ENCODE measurements at places on chromosomes 6 and 20. TPM values are rescaled to one million over a fixed set of nuclear protein-coding genes. Genes with fewer than 3 reads are reported as not detected.

GRCh38 chr6:146292506-146292905, 251.1 kb upstream of the RAB32 start:
- no peak for DNase-seq

GRCh38 chr6:10736731-10737130, 10.9 kb upstream of the TMEM14B start:
- DNase-seq, result no peak

Gene CST7
- not detected for total RNA-seq

DNA sequence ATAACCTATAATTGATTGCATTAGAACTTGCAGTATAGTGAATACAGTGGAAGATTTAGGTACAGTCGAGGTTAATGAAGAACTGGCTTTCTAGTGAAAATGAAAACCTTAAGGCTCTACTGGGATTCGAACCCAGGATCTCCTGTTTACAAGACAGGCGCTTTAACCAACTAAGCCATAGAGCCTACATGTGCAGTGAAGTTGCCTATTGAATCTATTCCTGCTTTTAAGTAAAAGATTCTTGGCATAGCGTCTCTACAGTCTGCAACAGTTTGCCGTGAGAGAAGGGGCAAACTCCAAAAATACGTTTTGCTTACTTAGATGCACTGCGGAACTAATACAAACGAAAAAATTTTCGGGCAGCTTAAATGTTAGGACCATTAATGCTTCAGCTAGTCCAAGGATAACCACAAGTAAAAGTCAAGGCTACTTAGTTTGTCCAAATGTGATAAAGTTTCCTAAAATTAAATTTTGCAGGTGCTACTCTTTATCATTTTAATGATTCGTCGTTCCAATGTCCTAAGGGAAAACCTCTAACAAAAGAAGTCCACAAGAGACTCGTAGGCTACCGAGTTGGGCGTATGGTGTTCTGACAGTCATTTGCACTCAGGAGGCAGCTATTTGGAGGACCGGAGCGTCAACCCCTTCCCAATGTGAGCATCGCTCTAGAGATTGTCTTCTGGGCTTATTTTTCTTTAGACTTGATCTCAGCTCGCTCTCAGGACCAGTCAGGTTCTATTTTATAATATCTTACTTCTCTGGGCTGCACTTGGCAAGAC, 31.3 kb upstream of the ZSCAN23 start:
- DNase-seq, result no peak

DNA sequence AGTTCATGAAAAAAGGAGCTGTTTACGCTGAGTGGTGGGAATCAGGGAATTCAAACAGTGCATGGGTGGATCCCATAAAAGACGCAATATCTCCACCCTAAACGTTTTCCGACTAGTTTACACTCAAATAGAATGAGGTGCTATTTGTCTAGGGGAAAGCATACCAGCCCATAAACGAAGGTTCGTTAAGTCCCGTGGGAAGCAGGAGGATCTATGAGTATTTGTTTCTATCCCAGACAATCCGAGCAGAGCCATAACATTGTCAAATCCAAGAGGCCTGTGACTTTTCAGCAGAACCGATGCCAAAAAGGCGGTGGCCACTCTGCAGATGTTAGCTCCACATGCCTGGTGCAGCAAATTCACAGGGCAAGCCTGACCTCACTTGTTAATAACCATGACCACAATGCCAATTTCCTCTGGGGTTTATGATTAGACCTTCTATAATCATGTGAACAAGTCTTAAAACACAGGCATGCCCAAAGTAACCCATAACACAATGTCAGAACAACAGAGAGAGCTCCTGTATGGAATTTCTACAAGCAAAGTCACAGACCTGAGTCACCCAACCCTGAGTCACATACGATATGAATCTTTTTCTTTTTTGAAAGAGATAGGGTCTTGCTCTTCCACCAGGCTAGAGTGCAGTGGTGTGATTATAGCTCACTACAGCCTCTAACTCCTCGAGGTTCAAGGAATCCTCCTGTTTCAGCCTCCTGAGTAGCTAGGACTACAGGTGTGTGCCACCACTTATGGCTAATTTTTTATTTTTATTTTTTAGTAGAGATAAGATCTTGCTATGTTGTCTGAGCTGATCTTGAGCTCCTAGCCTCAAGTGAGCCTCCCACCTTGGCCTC, 123.3 kb downstream of the KIF13A start:
- no peak for DNase-seq

- DNase-seq, result peak; percentile 24
Observed at GRCh38 chr6:127606131-127606562, 29.2 kb downstream of the C6orf58 start.

DNA sequence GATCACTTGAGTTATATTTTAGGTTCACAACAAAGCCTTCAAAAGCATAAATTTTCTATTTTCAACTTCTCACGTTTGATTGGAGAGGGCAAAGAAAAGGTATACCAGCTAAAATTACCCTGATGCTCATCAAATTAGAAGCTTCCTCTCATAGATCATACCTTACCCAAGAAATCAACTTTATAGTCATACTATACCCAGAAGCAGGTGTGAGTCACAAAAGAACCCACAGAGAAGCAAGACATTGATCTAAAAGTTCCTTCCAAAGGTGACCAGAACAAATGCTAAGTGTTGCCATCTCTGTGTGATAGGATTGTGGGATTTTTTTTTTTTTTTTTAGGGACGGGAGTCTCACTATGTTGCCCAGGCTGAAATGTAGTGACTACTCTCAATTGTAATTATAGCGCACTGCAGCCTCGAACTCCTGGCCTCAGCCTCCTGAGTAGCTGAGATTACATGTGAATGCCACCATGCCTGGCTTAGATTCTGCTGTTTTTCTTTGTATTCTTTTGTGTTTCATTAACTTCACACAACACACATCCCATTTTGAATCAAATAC, 3.3 kb downstream of the EIF2S2 start:
- DNase-seq, result no peak

DNA sequence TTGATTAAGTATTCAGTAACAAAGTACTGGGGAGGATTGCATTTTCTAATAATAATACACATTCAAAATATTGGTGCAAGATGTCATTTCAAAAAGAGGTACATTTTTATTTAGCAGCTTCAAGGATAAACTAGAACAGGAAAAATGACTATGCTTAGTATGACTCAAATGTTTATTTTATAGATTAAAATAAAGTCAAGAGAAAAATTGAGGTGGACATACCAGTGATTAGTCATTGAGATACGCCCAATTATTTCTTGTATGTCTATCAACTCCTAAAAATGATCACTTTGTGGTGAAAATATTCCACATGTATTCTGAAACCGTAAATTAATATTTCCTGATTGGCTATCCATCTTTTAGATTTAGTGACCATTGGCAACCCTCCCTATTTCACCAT, 96.7 kb downstream of the PHF3 start:
- no peak for DNase-seq

GRCh38 chr6:152979116-152979515, 3.7 kb downstream of the FBXO5 start:
- DNase-seq, result no peak

Gene ASIP
- total RNA-seq, result not detected

Gene WFDC2
- total RNA-seq, result 76.4 TPM

DNA sequence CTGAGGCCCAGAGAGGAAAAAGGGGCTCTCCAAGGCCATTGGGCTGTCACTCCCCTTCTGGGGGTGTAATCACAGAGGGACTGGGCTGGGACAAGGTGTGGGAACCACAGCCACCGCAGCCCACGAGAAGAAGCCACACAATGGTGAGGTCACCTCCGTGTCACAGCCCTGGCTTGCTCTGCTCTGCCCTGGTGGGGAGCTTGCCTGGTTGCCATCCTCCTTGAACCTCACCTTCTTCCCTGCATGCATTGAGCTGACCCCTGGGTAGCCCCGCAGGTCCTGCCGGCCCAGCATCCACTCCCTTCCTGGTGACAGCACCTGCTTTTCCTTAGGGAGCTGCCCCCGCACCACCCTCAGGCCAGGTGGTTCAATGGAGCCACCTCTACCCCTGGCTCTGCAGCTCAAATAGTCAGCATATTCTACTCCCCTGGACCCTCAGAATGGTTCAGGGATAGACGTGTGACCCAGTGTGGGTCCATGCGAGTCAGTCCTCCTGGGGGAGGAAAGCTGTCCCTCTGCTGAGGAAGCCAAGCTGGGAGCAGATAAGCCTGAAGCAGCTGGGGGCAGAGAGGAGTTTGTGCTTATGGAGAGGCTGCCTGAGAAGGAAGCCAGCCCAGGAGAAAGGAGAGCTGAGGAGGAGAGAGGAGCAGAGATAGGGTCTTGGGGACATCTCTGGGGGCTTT, 21.3 kb downstream of the RBM38 start:
- DNase-seq, result no peak

Gene NKX2-4
- total RNA-seq, result 0.11 TPM

Gene ANGPT4
- total RNA-seq, result 0.25 TPM

Gene GJA10
- total RNA-seq, result not detected

Gene SIGLEC1
- total RNA-seq, result 0.04 TPM

GRCh38 chr20:37808233-37809070, 94.5 kb upstream of the VSTM2L start:
- no peak for DNase-seq

DNA sequence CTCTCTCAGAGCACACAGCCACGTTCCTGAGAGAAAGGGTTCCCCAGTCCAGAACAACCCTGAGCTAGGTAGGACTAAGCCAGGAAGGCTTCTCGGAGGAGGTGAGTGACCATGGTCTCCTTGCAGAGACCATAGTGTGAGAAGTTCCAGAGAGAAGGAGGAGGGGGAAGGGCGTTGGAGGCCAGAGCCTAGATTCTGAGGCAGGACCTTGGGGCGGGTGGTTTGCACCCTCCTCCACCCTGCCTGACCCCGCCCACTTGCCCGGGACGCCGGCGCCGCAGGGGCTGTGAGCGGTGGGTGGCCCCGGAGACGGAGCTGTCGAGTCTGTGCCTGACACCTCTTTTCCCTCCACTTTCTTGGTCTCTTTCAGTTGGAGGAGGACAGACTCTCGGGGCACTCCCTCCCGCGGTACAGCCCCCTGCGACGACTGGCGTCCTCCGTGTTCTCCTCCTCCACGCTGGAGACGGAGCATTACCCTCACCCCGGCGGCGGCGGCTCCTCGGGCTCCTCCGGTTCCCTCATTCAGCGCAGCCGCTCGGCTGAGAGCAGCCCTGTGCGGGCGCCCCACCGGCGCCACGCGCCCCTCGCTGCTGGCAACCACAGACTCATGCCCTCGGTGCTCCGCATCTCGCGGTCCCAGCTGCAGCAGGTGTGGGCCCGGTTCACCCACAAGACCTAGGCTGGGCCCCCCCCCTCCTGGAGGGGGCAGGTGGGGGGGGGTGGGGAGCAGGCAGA, 26.2 kb downstream of the TTBK1 start:
- DNase-seq, result peak; percentile 50

Gene CPXM1
- 57.1 TPM for total RNA-seq

GRCh38 chr20:51382986-51383821, 159.3 kb downstream of the NFATC2 start:
- DNase-seq, result no peak

GRCh38 chr6:47343600-47343999, 33.9 kb upstream of the TNFRSF21 start:
- DNase-seq, result no peak

GRCh38 chr6:6972456-6972855, 135.3 kb upstream of the RREB1 start:
- no peak for DNase-seq

DNA sequence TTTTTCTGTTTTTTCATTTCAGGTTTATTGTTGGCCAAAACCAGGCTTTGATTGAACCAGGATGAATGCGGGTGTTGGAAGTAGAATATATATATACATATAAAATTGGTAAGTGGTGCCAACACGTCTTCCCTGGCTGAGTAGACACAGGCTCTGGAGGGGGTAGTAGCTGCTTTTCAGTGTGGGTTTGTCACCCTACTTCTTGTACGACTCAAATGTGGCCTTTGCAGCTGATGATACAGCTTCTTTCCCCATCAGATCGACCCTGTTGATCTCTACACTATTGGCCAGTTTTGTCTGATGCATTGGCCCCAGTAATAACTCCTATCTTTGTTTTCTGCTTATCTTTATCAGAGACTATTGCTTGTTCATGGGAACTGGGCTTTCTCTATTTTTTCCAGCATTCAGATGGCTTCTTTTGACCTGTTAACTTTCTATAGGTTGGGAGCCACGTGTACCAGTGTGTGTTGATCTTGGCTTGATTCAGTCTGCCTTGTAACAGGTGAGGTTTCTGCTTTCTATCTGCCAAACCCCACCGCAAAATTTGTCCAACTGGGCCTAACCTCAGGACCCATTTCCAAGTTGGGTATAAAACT, 2.7 kb upstream of the ZNFX1 start:
- no peak for DNase-seq

Gene ACTL10
- total RNA-seq, result 1.5 TPM

Gene SLC26A8
- 0.80 TPM for total RNA-seq

- DNase-seq, result no peak
Observed at GRCh38 chr20:62120990-62121775, 1.1 kb upstream of the LSM14B start.

GRCh38 chr20:51470907-51471411, 71.6 kb downstream of the NFATC2 start:
- no peak for DNase-seq

Gene SIRPD
- not detected for total RNA-seq

Gene VSX1
- 0.23 TPM for total RNA-seq

Gene C6orf132
- total RNA-seq, result 38.1 TPM

- peak; percentile 30 for DNase-seq
Observed at GRCh38 chr6:96013531-96013930, 2.2 kb upstream of the FUT9 start.

GRCh38 chr20:45489083-45489531, 19.6 kb downstream of the WFDC2 start:
- DNase-seq, result no peak

Gene OR2J3
- total RNA-seq, result 0.30 TPM

- no peak for DNase-seq
Observed at GRCh38 chr6:7145885-7146828, 38.4 kb downstream of the RREB1 start.

GRCh38 chr20:63405102-63405730, 44.1 kb upstream of the CHRNA4 start:
- DNase-seq, result no peak
